ENCODE measurements at places on chromosomes 12 and 14.
A peak's percentile ranks its signal among the peaks of the same experiment; 100 is the strongest.

DNA sequence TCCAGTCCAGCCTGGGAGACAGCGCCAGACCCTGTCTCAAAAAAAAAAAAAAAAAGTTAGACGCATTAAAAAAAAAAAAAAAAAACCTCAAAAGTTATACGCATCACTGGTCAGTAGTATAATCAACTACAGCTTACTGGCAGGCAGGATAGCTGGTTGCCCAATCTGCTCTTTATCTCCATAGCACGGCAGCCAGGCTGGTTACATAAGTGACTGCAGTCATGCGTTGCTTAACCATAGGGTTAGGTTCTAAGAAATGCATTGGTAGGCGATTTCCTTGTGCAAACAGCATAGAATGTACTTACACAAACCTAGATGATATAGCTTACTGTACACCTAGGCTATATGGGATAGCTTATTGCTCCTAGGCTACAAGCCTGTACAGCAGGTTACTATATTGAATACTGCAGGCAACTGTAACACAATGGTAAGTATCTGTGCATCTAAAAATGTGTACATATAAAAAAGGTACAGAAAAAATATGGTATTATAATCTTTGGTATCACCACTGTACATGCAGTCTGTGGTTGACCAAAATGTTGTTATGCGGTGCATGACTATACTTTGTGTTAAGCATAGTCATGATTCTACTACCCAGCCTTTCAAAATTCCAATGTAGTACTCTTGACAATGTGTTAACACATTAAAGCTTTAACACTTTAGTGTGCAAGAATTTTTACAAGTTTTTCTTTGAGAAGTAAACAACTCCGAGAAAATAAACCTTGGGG is 8.1 kb downstream of the L2HGDH start:
- no peak for DNase-seq

DNA sequence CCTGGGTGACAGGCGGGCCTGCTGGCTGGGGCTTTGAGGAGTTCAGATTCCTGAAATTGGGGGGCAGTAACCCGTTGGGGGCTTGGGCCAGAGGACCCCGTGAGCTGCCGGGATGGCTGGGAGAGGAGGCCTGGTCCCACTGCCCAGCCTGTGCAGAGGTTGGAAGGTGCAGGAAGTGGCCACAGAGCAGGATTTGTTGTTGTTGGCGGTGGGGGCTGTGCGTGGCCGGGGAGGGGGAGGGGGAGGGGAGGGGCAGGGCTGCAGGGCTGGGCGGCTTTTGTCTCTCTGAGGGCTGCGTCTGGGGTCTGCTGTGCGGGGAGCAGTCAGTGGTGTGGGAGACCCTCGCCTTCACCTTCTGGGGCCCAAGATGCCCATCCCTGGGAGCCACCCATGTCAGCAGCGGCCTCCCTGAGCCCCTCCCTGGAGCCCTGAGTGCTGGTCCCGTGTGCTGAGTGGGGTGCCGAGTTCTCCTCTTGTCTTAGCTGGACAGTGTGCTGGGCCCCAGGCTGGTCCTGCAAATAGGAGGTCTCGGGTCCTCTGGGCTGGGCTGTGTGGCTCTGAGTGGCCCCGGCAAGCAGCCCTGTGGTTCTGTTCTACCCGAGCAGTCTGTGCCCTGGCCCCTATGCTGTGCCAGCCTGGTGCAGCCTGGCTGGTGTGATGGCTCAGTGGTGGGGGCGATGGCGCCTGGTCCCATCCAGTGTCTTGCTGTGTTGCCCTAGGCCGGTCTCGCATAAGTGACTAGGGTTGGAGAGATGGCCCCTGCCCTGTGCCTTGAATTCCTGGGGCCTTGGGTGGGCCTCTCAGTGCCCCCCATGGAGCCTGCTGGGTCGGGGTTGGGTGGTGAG is 10.3 kb downstream of the KIF26A start:
- no peak for DNase-seq

DNA sequence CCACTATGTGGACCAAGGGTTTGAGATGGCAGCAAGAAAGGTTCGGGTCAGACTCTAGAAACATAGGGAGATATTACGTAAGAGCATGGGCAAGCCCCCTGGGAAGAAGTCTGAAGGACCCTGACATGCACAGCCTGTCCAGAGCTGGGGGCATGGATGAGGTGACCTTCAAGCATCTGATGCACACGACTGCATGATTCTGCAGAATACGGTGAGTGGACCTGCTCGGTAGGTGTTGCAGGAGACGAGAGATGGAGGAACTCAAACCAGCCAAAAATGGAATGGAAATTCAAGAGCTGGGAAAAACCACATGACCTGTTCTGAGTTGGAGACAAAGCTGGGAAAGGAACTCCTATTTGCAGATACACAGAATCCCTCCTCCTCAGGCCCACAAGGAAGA is 43.6 kb downstream of the ANO2 start:
- no peak for DNase-seq

- DNase-seq = no peak
Measured at GRCh38 chr12:65022960-65023359, 98.1 kb downstream of the WIF1 start.

- DNase-seq = no peak
Measured at GRCh38 chr14:70993931-70994330, 86.7 kb downstream of the PCNX1 start.

GRCh38 chr12:116136340-116136739 is 141.2 kb downstream of the MED13L start:
- no peak for DNase-seq

DNA sequence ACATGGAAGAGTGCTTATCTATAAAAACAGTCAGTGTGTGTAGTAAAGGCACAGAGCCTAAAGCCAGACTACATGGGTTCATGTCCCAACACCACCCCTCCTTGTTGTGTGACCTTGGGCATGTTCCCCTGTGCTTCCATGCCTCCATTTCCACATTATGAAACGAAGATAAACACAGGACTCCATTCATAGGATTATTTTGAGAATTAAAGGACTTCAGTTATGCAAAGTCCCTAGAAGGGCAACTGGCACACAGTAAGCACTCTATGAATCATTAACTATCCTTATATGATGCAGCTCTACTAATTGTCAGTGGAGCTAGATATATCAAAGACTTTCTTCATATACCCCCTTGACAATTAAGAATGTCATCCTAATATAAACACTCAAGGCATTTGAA is 17.8 kb downstream of the IFNG-AS1 start:
- no peak for DNase-seq

DNA sequence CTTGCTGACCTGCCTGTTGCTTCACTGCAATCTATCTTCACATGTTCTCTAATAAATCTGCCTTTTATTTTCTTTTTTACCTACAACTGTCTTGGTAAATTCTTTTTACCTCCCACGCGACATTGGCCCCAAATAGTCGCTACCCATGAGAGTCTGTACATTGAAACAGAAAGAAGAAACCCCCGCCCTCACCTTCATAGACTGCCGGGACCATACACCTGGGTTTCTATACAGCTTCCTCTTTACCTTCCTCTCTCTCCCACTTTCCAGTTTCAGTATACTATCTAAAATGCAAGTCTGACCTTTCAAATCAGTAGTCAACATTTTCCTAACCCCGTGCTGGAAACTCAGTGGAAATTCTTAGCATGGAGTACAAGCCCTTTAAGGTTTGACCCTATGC is 4.8 kb downstream of the SLC8A3 start:
- DNase-seq = no peak

GRCh38 chr12:86838711-86839110 is 582.5 kb upstream of the MGAT4C start:
- DNase-seq = peak; percentile 4

GRCh38 chr12:54958048-54958658 is 26.4 kb downstream of the TESPA1 start:
- peak; percentile 52 for DNase-seq

DNA sequence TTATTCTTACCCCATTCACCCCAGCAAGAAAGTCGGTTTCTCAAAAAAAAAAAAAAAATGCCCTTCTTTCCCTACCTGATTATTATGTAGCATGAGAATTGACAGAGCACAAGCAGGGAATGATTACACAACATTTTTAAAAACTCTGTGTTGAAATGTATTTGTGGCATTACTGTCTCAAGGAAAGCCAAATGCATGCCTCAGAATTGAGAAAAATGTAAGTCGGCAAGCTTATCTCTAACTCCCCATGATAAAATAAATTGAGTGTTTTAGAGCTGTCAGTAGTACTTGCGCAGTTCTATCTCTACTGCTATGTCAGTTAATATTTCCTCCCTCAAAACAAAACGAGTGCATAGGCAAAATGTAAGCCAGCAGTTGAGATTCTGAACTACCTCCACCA is 25.7 kb downstream of the ANO4 start:
- no peak for DNase-seq

DNA sequence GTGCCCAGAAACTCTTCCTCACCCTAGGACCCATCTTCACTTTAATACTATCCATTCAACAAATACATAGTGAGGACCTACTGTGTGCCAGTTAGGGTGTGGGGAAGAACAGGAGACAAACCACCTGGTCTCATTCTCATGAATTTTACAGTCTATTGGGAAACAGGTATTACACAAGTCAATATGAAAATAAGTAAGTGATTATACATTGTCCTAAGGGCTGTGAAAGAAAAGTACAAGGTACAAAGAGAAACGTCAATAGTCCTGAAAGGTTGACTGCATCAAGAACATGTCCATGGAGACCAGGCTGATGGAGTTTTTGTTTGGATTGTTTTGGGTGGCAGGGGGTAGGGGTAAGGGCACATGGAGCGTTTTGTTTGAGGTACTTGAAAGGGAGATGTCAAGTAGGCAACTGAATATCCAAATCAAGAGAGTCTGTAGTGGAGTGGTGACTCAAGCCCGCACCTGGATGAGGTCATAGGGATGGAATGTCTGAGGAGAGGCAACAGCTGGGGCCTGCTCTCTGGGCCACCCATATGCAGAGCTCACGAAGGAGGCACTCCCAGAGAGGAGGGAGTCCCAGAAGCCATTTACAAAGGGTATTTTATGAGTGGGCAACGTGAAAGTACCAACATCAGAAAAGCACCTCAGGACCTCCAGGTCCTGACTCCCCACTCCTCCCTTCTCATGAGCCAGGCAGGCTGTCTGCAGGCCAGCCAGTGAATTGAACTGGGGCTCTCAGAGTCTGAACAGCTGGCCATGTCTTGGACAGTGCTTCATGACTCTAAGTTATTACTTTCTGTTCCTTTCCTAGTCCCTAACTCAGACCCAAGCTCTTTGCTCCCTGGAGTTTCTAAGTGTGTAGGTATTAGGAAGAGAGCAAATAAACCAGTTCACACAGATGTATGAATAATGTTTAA is 272.0 kb downstream of the ZFP36L1 start:
- no peak for DNase-seq

DNA sequence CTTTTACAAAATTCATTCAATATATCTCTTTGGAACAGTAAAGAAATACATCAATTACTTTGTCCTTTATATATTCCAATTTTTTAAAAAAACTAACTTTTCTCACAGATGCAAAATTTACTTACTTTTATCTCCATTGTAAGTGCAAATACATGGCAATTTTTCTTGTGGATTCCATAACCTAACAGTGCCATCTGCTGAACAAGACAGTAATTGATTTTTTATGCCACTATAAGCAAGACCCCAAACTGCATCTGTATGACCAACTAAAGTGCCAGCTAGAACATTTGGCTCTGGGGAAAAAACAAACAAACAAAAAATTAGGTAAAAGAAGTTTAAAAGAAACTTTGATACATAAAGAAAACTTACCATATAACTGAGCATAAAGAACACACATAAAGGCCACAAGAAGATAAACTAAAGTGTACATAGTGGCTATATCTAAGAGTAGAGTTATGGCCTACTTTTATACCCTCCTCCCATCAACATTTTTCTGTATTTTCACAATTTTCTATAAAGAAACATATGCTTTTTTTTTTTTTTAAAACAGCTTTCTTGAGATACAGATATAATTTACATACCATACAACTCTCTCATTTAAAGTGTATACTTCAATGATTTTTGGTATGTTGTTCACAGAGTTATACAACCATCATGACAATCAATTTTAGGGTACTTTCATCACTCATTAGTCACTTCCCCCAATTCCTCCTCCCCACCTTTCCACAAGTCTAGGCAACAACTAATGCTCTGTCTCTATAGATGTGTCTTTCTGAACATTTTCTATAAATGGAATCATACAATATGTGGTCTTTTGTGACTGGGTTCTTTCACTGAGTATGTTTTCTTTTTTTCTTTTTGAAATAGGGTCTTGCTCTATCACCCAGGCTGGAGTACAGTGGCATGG is 32.6 kb downstream of the COCH start:
- no peak for DNase-seq

DNA sequence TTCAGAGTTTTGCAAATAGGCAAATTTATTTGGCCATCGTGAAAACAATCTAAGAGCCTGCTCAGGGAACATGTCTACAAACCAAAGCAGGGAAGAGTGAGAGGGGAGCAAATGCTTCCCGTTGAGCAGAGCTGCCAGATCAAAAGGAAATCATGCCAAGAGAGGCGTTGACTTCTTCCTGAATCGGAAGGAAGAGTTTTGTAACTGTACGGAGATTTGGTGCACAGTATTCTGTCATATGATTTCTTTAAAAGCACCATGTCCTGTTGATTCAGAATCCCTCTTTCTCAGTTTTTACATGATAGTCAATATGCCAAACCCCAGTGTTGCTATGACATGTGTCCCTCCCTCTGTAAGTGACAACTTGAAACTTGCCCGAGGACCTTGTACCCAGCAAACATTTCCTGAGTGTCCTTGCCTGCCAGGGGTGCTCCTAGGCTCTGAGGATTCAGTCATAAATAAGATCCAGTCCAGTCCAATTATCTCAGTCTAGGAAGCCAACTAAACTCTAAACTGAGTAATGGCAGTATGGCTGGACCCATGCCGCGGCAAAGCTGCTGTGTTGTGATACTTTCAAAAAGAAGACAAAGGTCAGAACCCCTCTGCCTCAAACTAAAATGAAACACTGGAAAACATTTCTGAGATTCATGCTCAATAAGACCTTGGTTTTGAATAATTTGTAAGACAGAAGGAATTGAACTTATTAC is 300.1 kb upstream of the FKBP4 start:
- DNase-seq = no peak

DNA sequence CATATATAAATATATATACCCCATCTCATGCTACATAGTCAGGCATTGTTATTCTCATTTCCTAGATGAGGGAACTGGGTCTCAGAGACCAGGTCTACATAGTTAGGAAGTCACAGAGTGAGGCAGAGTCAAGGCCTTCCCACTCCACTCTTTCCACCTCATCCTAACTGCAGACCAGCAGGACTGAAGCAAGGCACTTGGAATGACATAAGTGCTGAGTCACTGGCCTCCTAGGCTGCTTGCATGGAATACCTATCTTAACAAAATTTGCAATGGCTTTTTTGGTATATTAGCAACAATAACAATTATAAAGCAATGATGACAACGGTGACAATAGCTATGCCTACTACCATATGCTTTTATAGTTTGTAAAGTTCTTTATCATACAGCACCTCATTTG is 5.4 kb upstream of the ANO4 start:
- no peak for DNase-seq

All from substantia nigra (tissue), 51 donors.